Esophagus muscularis mucosa (tissue), 4 donors: ENCODE measurements at places on chromosomes 11 and 22. TPM values are rescaled to one million over a fixed set of nuclear protein-coding genes. Genes with fewer than 3 reads are reported as not detected.

Gene ELF5
- not detected for total RNA-seq

DNA sequence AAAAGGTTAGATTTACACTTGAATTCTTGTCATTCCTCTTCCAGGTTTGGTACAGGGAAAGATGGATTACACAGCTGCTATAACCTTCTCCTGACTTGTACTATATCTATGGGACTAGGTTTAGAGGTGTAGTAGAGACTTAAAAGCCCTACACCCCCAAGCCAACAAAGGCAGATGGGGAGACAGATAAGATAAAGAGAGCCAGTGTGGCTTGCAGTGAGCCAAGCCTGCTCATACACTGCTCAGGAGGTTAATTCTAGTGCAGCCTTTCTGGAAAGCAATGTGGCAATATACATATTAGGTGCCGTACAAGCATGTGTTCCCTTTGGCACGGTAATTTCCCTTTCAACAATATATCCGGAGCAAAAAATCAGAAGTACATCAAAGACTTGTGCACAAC lies 10.8 kb downstream of the SIK3 start:
- DNase-seq = no peak

DNA sequence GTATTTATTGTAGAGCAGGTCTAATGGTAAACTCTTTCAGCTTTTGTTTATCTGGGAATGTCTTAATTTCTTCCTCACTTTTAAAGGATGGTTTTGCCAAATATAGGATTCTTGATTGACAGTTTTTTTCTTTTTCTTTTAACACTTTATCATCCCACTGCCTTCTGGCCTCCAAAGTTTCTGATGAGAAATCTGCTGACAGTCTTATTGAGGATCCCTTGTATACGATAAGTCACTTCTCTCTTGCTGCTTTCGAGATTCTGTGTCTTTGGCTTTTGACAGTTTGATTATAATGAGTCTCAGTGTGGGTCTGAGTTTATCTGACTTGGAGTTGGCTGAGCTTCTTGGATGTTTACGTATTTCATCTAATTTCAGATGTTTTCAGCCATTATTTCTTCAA lies 6.7 kb upstream of the TSKU start:
- DNase-seq = no peak

GRCh38 chr11:96012086-96012824 lies 88.3 kb upstream of the MTMR2 start:
- DNase-seq = no peak

Gene SYVN1
- 27.4 TPM for total RNA-seq

Gene DEPDC7
- total RNA-seq = 2.3 TPM

- no peak for DNase-seq
Observed at GRCh38 chr11:63667995-63668795, 3.0 kb downstream of the ATL3 start.

- no peak for DNase-seq
Observed at GRCh38 chr11:10683429-10683828, 10.1 kb downstream of the IRAG1 start.

Gene OR4D5
- total RNA-seq = not detected

- no peak for DNase-seq
Observed at GRCh38 chr22:50114221-50115021, 24.6 kb downstream of the MOV10L1 start.

DNA sequence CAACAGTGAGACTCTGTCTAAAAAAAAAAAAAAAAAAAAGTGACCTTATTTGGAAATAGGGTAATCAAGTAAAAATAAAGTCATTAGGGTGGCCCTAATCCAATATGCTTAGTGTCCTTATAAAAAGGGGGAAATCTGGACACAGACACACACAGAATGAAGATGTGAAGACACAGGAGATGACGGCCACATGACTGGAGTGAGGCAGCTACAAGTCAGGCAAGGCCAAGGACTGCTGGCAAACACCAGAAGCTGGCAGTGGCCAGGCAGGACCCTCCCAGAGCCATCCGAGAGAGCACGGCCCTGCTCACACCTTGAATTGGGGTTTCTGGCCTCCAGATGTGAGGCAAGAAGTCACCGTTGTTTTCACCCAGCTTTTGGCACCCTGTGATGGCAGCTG lies 28.6 kb downstream of the LRFN4 start:
- no peak for DNase-seq

DNA sequence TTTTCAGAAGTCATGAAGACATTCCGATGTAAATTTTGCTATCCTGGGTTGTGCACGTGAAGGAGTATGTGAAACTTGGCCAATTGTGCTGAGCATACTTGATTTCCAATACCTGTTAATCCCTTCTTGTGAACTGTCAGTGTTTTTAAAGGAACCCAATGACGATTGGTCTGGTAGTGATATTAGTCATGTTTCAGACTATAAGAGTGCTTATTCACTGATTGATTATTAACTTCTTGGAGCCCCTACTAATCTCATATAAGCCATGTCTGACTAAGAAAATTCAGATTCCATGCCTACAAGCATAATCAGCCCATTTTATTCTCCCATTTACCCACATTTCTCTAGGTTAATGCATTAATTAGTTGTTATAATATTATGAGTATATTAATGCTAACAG lies 330.8 kb upstream of the MTNR1B start:
- DNase-seq = peak; percentile 68

- no peak for DNase-seq
Observed at GRCh38 chr22:33971561-33971961, 51.3 kb upstream of the LARGE1 start.

Gene SOX10
- total RNA-seq = 12.9 TPM

GRCh38 chr11:2667940-2668339 lies 31.9 kb downstream of the KCNQ1OT1 start:
- peak; percentile 47 for DNase-seq

DNA sequence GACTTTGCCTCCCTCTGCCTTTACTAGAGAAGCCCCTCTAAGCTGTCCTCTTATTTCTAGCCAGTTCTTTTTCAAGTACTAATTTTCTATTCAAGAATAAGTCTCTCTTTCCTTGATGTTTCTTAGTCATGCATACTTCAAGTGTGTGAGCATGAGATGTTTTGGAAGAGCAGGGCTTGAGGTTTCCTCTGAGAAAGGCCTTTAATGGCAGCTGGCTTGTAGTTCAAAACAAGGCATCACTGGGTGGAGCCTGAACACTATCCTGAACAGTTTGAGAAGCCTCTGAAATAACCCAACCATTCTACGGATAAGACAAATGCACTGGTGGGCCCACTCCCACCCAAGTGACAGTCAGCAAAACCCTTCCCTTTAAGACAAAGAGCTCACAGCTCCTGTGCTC lies 37.6 kb downstream of the CLDN25 start:
- no peak for DNase-seq

- DNase-seq = no peak
Observed at GRCh38 chr11:43747130-43747802, 66.7 kb downstream of the HSD17B12 start.

Gene DCPS
- total RNA-seq = 18.4 TPM

GRCh38 chr11:9972989-9973388 lies 309.1 kb downstream of the SWAP70 start:
- DNase-seq = no peak

GRCh38 chr11:82315093-82315492 lies 418.6 kb downstream of the FAM181B start:
- DNase-seq = no peak

DNA sequence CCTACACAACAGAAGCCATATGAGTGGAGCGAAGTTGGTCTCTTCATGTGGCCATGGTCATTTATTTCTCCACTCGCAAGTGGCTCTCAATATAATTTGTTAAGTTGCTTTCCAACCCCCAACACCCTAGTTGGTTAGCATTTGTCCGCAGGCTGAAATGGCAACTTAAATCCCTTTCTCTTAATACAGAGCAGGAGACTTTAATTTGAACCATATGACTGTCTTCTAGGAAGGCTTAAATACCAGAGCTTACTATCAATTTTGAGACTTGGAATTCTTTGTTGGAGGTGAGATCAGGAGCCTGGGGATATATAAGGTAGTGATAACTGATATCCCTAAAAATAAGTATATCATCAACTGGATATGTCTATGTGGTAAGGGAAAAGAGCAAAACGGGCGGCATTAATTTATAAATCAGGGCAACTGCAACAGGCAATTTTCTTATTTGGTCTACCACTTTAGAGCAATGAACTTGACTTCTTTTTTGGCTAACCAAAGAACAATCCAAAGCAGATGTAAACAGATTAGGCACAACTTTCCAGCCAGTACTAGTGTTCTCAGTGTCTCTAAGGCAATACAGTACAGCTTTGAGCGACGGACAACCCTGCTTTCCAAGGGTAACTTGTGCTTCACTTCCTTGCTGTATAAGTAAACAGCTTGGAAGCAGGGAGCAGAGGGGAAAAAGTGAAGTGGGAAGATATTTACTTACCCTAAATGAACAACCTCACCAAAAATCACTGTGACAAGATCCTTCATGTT lies 74.7 kb upstream of the APOA1 start:
- DNase-seq = no peak

- DNase-seq = no peak
Observed at GRCh38 chr11:8917157-8917825, 6.3 kb downstream of the AKIP1 start.

DNA sequence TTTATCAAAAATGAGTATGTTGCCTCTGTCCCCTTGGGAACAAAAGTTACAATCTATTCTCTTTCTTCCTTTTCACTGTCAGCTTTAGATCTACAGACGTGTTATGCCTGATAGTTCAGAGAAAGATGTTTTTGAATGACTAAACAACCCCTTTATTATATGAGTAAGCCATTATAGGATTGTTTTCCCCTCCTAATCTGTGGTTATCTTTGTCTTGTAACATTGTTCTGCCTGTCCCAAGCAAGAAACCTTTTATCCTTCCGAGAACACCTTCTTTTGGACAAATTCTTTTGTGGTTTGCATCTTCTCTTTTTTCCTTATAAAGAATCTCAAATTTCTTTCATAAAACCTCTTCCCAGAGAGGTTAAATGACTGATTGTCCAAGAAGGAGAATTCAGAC lies 208.4 kb downstream of the DDX10 start:
- DNase-seq = no peak

DNA sequence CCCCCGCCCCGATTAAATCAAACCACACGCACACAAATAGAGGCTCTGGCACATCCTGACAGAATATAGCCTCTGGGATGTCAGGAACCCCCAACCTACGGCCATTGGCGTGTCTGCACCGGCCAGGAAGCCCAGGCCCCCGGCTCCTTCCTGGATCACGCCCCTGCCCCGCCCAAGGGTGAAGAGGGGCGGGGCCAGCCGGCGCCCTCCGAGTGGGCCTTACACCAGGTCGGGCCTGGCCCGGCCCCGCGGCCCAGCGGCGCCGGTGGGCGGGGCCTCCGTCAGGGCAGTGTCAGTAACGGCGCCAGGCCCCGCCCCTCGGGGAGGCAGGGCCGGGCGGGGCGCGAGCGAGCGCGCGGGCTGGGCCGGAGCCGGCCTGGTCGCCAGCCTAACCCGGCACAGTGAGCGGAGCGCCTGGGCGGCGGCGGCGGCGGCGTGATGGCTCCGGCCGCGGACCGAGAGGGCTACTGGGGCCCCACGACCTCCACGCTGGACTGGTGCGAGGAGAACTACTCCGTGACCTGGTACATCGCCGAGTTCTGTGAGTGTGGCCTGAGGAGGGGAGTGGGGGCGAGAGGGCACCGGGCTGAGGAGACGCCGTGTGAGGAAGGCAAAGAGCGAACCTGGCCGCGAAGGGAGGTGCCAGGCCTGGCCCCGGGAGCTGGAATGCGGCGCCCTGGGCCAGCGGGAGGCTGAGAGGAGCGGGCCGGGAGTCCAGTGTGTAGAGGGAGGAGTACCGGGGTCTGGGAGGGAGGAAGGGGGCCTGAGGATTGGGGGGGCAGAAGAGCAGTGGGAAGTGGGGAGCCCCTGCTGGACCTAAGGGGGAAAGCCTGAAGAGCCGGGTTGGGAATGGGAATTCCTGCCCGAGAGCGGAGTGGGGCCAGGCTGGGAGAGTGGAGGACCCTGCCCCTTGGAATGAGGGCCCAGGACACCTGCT lies at the start of gene ACER3:
Gene ACER3 (plus strand): TSS at position 380 of the 937 bp plus-strand sequence. CDS start 59 bp downstream, at position 439.
- DNase-seq = peak; percentile 94

Gene SCGB1D2
- total RNA-seq = not detected

Gene LRRC55
- 0.06 TPM for total RNA-seq

GRCh38 chr11:121105063-121105480 lies 4.0 kb downstream of the TECTA start:
- no peak for DNase-seq

DNA sequence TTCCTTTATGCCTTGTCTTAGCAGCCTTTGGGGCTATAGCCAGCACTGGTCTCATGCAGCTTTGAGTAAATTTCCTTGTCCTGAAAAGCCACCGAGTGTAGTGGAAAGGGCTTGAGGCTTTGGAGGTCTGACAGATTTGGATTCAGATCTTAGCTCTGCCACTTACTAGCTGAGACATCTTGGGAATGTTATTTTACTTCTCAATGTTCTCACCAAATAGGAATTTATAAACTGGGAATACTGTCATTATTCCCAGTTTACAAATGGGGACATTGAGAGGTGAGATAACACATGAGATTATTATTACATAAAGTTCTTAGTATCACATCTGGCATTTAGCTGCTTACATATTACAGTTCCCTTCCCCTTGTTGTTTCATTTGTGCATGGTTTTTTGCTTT lies 95.5 kb downstream of the COMMD9 start:
- DNase-seq = no peak

DNA sequence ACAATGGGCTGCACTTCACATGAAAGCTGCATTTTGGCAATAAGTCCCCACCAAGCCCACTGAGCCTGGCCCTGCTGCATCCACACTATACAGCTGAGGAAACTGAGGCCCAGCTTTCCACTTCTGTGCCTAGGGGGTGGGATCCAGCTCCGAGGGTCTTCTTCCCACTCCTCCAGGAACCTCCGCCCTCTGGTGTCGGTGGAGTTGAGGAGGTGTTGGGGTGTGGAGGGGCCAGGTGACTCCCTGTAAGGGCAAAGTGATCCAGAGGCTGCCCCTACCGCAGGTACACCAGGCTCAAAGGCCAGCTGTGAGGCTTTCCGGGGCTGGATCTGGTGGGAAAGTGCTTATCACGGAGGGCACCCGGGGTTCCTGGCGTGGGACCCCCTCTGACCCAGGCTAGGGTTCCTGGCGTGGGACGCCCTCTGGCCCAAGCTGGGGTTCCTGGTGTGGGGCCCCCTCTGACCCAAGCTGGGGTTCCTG lies 125.0 kb downstream of the KCNQ1 start:
- DNase-seq = no peak

Gene FOLR1
- total RNA-seq = 0.40 TPM

GRCh38 chr11:105823495-105824033 lies 198.5 kb downstream of the MSANTD4 start:
- no peak for DNase-seq

- DNase-seq = no peak
Observed at GRCh38 chr22:49196046-49196511, 631.6 kb downstream of the BRD1 start.

Gene TEF
- 40.0 TPM for total RNA-seq

DNA sequence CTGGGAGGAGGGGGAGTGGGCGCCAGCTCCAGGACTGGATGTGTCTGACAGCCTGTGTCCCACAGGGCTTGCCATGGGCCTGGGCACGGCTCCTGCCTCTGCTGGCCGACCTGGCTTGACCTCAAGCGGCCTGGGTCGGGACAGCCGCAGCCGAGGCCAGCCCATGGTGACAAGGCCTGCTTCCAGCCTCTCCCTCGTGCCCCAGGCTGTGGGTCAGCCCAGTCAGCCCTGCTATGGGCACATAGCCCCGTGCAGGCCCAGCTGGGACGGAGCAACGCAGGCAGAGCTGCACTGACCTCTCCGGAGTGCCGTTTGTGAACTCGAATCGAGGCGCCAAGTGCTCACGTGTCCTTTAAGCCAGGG lies 17.9 kb downstream of the OSBPL5 start:
- DNase-seq = no peak

Gene TSSC4
- 64.3 TPM for total RNA-seq

Gene CYTH4
- 7.2 TPM for total RNA-seq

Gene OTOG
- total RNA-seq = not detected

Gene FAM181B
- 1.2 TPM for total RNA-seq
